Ureter (tissue), 1 donor: ENCODE measurements at places on chromosomes 2 and 18.

GRCh38 chr2:69400121-69400520 is 13.1 kb upstream of the GFPT1 start:
- DNase-seq, result no peak

- peak; percentile 25 for DNase-seq
Observed at GRCh38 chr2:95380280-95380679, 22.2 kb upstream of the FAHD2A start.

DNA sequence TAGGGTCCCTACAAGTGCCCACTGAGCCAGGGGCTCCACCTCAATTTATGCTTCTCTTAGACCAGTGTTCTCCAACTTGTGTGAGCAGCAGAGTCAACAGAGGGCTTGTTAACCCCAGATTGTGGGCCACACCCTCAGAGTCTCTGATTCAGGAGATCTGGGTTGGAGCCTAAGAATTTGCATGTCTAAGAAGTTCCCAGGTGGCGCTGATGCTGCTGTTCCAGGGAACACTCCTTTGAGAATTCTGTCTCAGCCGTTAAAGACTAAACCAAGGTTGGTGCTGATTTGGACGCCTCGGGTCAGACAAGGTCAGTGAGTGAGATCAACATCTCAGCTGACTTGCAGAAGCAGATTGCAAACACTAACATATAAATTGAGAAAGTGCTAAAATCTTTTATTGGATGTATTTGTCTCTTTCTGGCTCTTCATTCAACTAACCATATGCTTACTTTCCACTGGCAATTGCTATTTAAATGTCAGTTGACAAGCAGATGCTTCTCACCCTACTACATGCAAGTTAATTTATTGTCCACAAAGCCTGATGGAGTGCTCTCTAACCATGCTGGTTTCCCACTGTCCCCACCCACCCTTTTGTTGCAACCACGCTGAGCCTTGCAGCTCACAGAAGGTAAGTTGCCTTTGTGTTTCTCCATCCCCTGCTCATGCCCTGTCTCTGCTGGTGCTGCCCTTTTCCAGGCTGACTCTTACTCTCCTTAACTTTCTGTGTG is 31.5 kb downstream of the LYPD1 start:
- DNase-seq, result no peak

DNA sequence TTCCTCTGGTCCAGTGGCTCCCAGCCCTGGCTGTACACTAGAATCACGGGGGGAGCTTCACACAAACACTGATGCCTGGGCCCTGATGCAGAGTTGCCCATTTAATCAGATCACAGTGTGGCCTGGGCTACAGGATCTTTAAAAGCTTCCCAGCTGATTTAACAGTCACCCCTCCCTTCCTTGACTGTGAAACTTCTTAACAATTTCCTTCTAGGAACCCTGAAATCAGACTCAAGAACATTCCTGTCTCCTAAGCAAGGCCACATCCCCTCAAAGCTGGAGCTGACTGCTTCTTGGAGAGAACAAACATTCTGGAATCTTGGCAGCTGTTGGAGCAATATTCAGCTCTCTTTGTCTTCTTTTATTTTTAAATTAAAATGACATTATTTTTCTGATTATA is 88.7 kb downstream of the ADD2 start:
- peak; percentile 26 for DNase-seq

DNA sequence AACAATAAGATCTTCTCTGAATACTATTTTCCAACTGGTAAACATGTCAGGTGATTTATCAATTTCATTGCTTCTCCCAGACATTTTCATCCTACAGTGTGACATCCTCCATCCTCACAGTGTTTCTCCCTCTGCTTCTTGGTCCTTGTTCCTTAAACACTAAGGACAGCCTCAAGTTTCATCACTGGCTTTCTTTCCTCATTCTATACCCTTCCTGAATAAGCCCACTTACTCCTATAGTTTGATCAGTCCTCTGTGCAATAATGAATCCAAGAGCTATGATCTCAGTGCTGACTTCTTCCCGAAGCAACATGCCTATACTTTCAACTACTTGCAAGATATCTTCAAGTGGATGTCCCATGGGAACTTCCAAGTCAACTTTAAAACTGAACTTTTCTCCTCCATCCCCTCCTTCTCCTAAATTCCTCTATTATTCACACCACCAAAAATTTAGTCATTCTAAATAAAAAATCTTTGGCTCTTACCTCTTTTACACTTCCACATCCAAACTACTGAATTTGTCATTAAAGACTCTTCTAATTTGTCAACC is 87.6 kb downstream of the FAM228A start:
- DNase-seq, result no peak

- no peak for DNase-seq
Observed at GRCh38 chr2:204604061-204604460, 58.8 kb downstream of the PARD3B start.

GRCh38 chr2:235669983-235670962 is 176.4 kb downstream of the AGAP1 start:
- DNase-seq, result peak; percentile 62

- DNase-seq, result no peak
Observed at GRCh38 chr18:45793264-45793965, 32.1 kb upstream of the SIGLEC15 start.

- DNase-seq, result no peak
Observed at GRCh38 chr2:145674705-145675104, 1154.8 kb upstream of the ZEB2 start.

GRCh38 chr18:66440433-66440832 is 163.5 kb downstream of the CDH19 start:
- DNase-seq, result no peak

- DNase-seq, result no peak
Observed at GRCh38 chr18:25005541-25006403, 346.2 kb downstream of the ZNF521 start.

DNA sequence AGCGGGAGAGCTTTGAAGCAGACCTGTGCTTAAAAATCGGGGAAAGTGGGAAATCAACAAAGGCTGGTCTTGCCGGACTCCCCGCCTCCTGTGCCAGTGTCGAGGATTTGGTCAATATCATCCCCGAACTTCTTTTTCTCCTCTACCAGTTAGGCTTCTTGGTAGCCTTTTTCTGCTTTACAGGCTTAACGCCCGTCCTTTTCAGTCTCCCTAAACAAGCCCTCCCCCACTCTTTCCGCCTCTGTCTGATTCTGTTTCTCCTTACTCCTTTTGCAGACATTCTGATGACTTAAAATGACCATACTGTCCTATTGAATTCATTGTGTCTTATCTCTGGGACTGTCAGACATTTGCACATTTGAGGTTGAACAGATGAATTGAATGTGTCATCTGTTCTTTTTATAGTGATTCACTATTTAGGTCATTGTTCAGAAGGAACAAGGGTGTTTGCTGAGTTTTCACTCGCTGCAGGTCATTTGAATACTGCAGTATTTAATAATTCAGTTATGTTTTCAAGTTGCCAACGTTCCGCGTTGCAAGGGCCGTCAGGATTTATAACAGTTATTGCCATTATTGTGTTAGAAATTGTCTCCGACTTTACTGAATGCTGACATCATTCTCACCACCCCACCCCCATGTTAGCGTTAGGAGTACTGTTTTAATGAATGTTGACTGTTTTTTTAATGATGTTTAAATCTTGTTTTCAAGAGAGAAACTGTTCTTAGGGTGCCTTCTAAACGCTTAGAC is 1.1 kb downstream of the ITGAV start:
- DNase-seq, result no peak

DNA sequence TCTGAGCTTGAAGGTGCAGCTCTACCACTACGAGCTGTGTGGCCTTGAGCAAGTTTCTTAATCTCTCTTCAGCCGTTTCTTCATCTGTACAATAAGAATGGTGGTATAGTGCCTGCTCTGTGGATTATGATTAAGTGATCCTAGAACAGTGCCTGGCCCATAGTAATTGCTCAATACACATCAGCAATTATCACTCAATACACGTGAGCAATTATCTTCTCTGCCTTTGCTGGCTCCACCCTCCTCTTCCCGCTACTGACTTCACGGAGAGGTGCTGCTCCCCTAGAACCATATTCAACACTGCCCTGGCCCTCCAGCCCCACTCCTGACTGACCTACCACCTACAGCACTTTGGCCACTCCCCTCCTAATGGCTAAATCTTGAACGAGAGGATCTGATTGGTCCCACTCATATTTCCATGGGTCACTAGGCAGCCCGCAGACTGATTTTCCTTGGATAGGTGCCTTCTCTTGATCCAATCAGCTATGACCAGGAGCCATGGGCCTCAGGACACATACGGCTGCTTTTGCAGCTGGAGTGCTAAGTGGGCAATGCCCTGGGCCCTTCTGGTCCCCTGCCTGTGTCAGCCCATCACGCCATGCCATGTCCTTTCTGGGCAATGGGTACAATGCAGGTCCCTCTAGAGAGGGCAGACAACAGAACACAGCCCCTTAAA is 77.5 kb downstream of the STPG4 start:
- no peak for DNase-seq

DNA sequence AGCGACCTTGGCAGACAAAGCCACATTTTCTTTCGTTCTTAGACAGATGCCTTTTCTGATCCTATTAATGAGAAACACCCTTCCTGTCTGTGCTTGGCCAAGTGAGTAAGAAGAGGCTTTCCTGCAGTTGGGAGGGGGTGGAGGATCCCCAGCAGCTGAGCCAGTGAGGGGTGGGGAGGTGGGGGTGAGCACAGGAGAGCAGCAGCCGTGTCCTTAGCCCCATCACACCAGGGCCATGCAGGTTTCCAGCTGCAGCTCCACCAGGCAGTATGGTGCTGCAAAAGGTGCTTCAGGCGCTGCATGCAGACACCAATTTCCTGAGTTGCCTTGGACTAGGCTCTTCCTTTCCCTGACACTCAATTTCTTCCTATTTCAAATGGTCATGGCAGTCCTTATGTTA is 123.3 kb upstream of the SIX2 start:
- no peak for DNase-seq

GRCh38 chr2:69701100-69701945 is 40.6 kb upstream of the ANXA4 start:
- no peak for DNase-seq

GRCh38 chr18:9884532-9885140 is 1.1 kb upstream of the TXNDC2 start:
- no peak for DNase-seq

- no peak for DNase-seq
Observed at GRCh38 chr2:191037351-191037750, 23.4 kb upstream of the STAT1 start.

DNA sequence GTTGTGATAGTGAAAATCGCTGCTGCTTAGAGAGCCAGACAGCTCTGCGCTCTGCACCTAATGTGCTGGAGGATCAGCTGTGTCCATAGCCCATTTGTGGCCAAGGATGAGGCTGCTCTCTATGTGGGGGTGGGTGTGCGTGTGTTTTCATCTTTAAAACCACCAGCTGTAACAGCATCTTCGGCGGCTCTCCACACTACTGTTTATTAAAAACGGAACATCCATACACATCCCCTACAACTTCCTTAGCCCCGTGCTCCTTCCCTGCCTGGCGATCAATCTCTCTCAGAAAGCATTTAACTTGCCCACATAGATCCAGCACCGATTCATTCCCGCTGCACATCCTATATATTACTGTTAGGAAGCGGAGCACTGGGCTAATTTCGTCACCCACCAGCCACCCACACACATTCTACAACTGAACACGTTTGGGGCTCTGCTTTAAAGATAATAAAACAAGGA is 1.6 kb downstream of the CELF4 start:
- no peak for DNase-seq

GRCh38 chr2:20650393-20650876 is 463 bp downstream of the HS1BP3 start:
- no peak for DNase-seq

- DNase-seq, result no peak
Observed at GRCh38 chr2:229635371-229635680, 79.0 kb downstream of the DNER start.

- DNase-seq, result no peak
Observed at GRCh38 chr2:66761826-66762225, 326.9 kb downstream of the MEIS1 start.

GRCh38 chr18:27825689-27826088 is 351.2 kb downstream of the CDH2 start:
- no peak for DNase-seq

- no peak for DNase-seq
Observed at GRCh38 chr2:52886556-52886955, 881.0 kb upstream of the CHAC2 start.

DNA sequence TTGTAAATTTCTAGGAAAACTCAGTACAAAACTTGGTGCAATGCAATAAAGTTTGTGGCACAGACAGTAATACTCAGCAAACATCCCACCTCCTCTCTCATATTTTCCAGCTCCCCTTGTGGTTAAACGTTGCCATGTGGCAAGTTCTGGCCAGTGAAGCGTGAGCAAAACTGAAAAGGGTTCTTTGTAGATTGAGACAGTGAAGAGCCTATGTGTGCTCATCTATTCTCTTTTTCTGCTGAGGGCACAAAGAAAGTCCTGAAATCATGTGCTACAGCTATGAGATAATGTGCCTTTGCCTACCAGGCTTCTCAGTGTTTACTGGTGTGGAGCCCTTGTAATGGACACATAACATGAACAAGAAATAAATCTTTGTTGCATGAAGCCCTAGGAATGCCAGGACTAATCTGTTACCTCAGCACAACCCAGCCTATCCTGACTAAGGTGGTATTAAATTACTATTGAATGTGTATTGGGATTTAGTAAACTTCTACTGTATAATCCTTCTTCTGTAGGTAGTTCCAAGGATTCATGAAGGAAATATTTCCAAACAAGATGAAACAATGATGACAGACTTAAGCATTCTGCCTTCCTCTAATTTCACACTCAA is 13.0 kb upstream of the TYMS start:
- no peak for DNase-seq

- no peak for DNase-seq
Observed at GRCh38 chr2:147989809-147990403, 30.6 kb downstream of the ORC4 start.

DNA sequence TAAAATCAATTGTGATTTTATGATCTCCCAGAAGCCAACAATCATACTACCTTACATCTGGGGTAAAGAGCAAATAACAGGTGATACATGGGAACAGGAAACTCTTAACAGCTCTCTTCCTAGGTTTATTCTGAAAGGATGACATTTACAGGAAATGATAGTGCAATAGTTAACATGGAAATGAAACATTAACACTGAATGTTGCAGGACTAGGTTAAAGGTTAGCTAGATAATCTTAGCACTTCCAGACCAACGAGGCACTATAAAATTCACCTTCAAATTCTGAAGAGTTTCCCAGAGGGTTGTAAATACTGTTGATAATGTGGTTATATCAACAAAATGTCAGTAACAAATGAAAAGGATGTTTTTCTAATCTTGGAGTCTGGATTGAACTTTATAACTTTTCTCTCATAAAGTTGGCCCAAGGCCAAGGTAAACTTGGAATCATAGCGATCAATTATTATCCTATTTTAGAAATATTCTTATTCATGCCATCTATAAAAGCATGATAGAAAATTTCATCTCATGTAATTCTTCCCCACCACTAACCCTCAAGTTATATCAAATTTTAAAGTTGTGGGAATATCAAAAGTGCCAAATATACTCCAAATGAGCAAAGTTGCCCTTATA is 32.9 kb upstream of the GCG start:
- DNase-seq, result no peak

- peak; percentile 4 for DNase-seq
Observed at GRCh38 chr18:12943215-12943614, 4.6 kb upstream of the SEH1L start.

- DNase-seq, result no peak
Observed at GRCh38 chr2:6183226-6183625, 491.0 kb downstream of the SOX11 start.
